ENCODE measurements at places on chromosomes 13 and 19.

DNA sequence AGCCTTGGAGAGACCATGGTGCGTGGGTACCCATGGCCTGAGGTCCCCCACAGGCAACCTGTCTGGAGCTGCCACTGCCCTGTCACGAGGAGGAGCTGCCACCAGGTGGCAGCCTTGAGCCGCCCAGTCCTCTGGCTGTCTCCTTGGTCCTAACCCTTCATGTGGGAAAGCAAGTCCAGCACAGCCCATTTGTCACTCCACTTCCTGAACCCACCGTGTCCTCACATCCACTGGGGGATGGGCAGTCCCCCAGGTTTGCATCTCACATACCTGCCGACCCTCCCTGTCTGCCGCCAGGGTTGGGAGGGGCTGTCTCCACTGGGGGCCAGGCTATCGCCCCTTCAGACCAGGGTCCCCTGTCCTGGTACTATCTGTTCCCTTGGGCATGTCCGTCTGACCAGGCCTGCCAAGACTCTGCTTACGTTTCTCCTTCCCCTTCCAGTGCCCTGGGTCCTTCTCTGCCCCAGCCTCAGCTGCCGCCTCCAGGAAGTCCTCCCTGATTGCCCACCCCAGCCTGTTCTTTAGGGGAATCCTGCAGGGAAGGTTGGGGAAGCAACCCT, 4.5 kb downstream of the FAM174C start:
- DNase-seq, result peak; percentile 86

- DNase-seq, result no peak
Measured at GRCh38 chr19:45234089-45234869, 10.9 kb downstream of the EXOC3L2 start.

DNA sequence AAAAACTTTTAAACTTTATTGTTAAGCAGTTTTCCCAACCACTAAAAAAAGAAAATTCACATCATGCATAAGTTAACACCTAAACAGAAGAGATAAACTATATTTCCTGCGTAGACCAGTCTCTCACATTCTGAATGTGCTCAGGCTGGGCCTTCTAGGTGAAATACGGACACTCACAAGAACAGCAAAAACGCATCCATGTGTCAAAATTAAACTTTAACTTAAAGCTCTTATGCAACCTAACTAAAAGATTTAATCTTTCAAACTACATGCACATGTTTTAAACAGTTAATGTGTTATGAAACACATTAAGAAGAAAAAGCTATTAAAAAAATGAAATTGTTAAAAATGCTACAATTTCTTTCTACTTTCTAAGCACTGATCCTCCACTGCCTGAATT, 2.6 kb downstream of the SAFB2 start:
- DNase-seq, result no peak

DNA sequence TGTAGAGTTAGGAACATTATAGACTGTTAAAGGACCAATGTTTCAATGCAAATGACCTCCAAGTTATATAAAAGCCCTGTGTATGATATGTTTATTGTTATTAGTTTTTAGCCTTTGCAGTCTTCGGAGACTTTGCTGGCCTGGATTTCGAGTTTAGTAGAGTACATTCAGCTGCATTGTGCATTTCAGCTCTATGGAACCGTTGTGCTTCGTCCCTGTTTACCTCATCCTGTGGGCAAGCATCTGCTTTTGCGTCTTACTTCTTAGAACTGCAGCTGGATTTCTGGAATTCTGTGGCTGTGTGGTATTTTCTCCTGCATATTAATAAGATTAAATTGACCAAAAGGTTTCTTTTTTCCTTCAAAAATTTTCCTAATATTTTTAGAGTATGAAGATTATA, 138.6 kb downstream of the KCNRG start:
- no peak for DNase-seq

GRCh38 chr13:25276748-25277147, 10.5 kb downstream of the MTMR6 start:
- no peak for DNase-seq

- DNase-seq, result no peak
Measured at GRCh38 chr13:58085819-58086218, 454.3 kb downstream of the PCDH17 start.

DNA sequence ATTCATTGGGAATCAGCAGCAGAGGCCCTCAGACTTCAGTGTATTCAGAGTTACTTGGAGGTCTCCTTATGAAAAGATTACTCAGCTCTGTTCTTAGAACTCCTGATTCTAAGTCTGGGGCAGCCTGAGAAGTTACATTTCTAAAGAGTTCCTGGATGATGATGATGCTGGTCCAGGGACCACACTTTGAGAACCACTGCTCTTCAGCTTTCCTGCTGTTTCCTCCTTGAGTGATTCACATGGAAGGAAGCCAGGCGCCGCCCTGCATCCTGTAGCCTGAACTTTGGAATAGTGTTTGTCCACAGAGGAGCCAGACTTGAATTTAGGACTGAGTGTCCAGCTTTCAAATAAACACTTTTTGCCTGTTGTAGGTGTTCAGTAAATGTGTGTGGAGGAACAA, 2.9 kb downstream of the CEBPG start:
- DNase-seq, result no peak

DNA sequence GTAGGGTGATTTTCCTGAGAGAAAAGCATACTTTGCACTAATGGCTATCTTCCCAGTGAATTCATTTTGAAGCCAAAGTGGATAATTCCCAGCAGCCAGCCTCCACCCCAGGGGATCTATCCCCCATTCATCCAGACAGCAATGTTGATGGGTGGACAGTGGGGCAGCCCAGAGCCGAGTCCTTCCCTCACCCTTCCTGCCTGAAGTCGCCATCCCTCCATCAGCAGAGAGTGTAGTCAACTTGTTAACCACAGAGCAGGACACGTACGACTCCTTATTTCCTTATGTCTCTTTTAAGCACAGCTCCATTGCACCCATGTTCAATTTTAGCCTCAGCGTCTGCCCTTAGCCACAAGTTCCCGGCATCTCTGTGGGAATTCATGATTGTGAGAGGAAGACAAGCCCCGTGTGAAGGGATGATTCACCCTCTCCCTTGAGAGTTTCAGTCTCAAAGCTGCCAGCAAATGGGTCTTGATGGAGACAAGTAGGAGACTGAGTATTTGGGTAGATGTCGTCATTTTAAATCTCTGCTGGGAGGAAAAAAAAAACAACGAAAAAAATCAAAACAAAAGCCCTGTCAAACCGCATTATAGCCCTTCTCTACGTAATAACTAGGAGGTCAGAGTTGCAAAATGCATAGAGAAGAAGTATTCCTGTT, 58.3 kb upstream of the MEDAG start:
- DNase-seq, result no peak

GRCh38 chr19:15154002-15154612, 46.7 kb downstream of the NOTCH3 start:
- no peak for DNase-seq

- no peak for DNase-seq
Measured at GRCh38 chr19:4707956-4708650, 15.5 kb downstream of the DPP9 start.

- no peak for DNase-seq
Measured at GRCh38 chr13:112213467-112214255, 146.7 kb downstream of the SOX1 start.

GRCh38 chr13:42337808-42338600, 66.1 kb downstream of the AKAP11 start:
- no peak for DNase-seq

DNA sequence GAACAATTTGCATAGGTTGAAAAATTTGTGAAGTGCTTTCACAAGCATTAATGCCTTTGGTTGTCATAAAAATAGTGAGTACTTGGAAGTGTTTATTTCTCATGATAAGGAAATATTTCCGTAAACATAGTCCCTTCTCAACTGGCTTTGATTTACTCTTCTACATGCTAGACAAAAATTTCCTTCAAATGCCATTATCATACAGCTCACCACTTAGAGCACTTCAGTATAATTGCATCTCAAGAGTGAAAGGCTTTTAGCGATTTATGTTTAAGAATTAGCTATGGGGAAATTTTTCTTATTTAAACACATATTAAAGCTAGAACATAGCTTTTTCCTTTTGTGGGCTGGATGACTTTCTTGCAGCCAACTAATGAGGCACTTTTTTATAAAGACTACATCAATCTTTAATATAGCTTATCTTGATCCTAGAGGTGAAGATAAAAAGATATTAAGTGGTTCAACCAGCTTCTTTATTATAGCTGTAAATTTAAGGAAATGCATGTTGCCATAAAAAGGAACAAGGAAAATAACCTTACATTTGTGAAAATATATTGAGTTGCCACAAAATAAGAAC, 656.8 kb downstream of the SLITRK6 start:
- DNase-seq, result no peak

GRCh38 chr13:67416047-67416925, 186.2 kb upstream of the PCDH9 start:
- no peak for DNase-seq

DNA sequence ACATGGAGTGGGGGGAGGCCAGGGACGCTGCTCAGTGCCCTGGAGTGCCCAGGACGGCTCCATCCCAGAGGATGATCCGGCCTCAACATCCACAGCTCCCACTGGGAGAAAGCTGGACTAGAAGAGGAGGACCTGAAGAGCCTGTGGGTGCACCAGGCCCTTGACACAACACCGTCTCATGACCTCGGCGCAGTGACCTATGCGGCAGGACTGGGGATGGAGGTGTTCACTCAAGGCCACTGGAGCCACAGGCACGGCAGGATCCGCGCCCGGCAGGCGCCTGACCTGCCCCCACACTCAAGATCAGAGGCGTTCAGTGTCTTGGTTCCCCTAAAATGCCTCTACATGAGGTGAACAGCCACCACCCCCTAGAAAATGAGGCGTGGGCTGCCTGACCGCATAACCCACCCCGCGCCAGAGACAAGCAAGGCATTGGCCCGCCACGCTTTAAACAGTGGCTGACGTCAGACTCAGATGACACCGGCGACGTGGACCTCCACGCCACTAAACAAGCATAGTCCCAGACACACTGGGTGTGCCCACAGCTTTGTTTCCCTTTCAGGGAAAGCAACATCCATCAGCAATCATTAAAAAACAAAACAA, 8.0 kb downstream of the SGTA start:
- DNase-seq, result no peak

DNA sequence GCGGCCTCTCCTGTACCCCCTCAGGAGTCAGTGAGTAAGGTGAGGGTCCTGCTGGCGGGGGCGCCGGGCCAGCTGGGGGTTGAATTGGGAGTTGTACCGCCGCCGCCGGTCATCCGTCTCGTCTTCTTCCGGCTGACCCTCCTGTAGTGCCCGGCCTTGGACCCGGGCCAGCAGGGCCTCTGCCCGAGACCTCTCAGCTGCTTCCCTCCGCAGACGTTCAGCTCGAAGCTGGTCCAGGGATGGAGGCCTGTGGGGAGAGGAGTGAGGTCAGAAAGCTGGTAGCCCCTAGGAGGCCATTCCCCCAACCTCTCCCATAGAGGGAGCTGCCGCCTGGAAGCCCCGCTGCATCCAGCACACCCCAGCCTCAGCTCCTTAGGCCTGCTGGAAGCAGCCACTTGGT, 3.8 kb downstream of the LENG1 start:
- DNase-seq, result no peak

DNA sequence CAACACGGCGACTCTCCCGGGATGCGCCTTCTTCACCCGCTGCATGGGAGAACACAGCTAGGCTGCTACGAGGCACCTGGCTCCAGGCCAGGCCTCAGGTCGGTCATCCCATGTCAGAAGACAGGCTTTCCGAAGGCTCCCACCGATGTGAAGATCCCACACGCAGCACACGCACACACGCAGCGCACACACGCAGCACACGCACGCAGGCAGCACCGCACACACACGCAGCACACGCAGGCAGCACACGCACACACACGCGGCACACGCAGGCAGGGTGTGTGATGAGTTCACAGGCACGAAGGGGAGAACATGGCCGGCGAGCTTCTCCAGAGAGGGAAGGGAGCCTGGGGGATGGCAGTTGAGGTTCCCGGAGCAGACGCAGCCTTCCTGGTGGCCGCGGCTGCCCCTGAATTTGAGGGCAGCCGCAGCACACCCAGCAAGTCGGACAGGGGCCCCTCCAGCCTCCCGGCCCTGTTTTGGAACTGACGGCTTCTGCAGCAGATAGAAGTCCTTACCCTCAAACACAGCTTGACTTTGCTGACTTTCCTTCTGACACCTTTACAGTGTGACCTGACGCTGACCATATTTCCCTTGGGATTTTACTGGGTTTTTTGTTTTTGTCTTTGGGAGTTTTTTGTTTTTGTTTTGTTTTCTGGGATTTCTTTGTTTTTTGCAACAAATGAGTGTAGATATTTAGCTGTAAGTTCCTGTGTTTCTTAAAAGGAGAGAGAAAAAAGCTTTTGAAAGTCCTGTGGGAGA, 55.9 kb downstream of the RASA3 start:
- DNase-seq, result no peak

- no peak for DNase-seq
Measured at GRCh38 chr13:76892488-76892887, 6.3 kb upstream of the KCTD12 start.

GRCh38 chr13:42883771-42884467, 102.5 kb downstream of the FAM216B start:
- DNase-seq, result no peak

GRCh38 chr19:18280247-18281081, 958 bp downstream of the JUND start:
- DNase-seq, result peak; percentile 78

GRCh38 chr19:31264041-31264778, 85.0 kb downstream of the TSHZ3 start:
- DNase-seq, result peak; percentile 24

DNA sequence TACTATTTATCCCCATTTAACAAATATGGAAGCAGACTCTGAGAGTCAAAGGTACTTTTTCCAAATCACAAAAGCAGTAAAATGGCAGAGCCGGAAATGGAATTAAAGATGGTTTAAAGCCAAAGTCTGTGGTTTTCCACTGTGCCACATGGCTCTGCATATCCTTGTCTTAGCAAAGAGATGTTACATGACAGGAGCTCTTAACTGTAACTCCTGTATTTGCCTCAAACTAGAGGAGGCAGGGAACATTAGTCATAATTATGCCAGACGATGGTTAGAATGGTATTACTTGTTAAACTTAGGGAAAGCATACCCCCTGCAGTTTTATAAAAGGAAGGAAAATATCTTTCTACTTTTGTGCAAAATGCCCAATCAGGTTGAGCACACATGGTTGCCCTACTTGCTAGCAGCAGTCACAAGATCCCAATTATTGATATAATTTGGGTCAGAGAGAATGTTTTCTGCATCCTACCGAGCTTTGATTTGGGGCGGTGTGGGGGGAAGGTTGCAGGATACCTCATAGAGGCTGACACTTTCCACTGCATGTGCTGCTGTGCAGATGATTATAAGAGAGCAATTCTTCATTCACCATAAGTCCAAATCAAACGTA, 42.0 kb upstream of the MAB21L1 start:
- DNase-seq, result peak; percentile 62

DNA sequence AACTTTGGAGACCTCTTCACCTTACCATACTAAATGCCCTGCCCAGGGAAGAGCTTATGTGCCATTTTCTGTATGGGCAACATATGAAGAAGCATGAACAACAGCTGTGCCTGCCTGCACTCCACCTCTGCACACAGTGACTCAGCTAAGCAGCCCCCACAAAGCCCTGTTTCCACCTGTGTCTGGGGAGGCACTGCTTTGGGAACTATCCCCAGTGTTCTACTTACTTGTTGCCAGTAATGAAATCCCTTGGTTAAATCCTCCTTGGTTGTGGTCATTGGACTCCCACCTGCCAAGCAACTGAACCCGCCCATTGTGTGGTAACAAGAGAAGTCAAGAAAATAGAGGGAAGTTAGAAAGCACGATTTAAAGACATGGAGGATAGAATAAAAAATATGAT, 84.6 kb downstream of the NALCN start:
- DNase-seq, result no peak

All from head of caudate nucleus (tissue), 42 donors.